ENCODE measurements at places on chromosomes 3 and 15. TPM values are rescaled to one million over a fixed set of nuclear protein-coding genes. Genes with fewer than 3 reads are reported as not detected.

The SPSB4 gene
- total RNA-seq: not detected

The GPR149 gene
- total RNA-seq: not detected

The XCR1 gene
- 0.04 TPM for total RNA-seq

The LRRN1 gene
- total RNA-seq: 0.44 TPM

The IRAK2 gene
- 6.0 TPM for total RNA-seq

The CPNE9 gene
- total RNA-seq: not detected

The RFX7 gene
- 15.1 TPM for total RNA-seq

The MYEF2 gene
- 0.56 TPM for total RNA-seq

The PROS1 gene
- total RNA-seq: 10.0 TPM

DNA sequence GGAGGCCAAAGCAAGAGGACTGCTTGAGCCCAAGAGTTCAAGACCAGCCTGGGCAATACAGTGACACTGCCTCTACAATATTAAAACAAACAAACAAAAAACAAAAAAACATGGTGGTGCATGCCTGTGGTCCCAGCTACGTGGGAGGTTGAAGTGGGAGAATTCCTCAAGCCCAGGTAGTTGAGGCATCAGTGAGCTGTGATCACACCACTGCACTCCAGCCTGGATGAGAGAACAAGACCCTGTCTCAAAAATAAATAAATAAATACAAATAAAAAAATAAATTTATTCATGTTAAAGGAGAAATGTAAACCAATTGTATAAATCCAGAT lies 200.6 kb downstream of the BCHE start:
- no peak for ATAC-seq

- ATAC-seq: no peak
Measured at GRCh38 chr3:72009851-72010443, 225.0 kb upstream of the PROK2 start.

- ATAC-seq: no peak
Measured at GRCh38 chr15:38406436-38406835, 47.5 kb upstream of the FAM98B start.

- no peak for ATAC-seq
Measured at GRCh38 chr3:43369404-43370292, 83.3 kb downstream of the SNRK start.

DNA sequence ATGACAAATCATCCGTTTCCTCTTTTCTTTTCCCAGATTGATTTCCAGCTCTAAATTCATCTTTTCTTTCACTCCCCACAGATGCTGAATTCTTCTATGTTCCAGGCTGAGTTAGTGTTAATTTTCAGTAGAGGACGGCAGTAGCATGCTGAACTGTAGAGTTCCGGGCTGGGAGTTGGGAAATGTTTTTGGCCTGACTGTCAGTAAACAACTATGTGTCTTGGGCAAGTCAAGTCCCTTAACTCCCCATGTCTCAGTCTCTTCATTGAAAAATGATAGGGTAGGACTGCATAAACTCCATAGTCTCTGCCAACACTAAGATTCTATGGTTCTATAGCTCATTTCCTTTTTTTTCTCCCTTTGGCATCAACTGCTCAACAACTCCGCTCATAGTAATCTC lies 333.9 kb downstream of the TIGIT start:
- ATAC-seq: no peak

- no peak for ATAC-seq
Measured at GRCh38 chr15:70469651-70470555, 293.5 kb downstream of the UACA start.

DNA sequence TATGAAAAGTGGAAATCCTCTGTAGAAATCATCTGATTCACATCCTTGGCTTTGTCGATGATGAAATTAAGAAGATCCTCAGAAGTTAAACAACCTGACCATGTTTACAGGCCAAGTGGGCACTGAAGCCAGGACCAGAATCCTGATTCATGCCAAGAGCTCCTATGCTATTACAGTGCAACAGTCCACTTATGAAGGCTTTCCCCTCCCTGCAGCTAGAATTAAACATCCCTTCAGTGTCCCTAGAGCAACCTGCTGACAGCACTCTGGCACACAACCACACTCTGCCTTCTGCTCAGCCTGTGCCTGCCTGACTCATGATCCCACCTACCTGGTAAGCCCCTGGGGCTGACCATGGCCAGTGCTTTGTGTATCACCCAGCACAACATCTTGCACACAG lies 33.8 kb downstream of the TXNRD3 start:
- no peak for ATAC-seq

GRCh38 chr3:27559835-27560234 lies 75.7 kb upstream of the SLC4A7 start:
- ATAC-seq: peak; percentile 71

GRCh38 chr3:149466192-149466591 lies 8.3 kb upstream of the TM4SF4 start:
- ATAC-seq: no peak

GRCh38 chr3:41972802-41973201 lies 10.9 kb upstream of the ULK4 start:
- ATAC-seq: no peak

DNA sequence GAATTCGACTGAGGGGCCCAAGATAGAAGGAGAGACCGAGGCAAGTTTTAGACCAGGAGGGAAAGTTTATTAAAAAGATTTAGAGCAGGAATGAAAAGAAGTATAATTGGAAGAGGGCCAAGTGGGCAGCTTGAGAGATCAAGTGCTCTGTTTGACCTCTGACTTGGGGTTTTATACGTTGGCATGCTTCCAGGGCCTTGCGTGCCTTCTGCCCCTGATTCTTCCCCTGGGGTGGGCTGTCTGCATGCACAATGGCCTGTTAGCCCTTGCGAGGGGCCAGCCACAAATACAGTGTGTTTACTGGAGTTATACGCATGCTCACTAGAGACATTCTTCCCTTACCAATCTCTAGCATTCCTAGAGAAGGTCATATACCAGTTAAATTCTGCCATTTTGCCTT lies 70.7 kb upstream of the LARS2 start:
- no peak for ATAC-seq

GRCh38 chr15:61037031-61037430 lies 192.1 kb downstream of the RORA start:
- no peak for ATAC-seq

- no peak for ATAC-seq
Measured at GRCh38 chr3:31927811-31928210, 53.3 kb downstream of the OSBPL10 start.

DNA sequence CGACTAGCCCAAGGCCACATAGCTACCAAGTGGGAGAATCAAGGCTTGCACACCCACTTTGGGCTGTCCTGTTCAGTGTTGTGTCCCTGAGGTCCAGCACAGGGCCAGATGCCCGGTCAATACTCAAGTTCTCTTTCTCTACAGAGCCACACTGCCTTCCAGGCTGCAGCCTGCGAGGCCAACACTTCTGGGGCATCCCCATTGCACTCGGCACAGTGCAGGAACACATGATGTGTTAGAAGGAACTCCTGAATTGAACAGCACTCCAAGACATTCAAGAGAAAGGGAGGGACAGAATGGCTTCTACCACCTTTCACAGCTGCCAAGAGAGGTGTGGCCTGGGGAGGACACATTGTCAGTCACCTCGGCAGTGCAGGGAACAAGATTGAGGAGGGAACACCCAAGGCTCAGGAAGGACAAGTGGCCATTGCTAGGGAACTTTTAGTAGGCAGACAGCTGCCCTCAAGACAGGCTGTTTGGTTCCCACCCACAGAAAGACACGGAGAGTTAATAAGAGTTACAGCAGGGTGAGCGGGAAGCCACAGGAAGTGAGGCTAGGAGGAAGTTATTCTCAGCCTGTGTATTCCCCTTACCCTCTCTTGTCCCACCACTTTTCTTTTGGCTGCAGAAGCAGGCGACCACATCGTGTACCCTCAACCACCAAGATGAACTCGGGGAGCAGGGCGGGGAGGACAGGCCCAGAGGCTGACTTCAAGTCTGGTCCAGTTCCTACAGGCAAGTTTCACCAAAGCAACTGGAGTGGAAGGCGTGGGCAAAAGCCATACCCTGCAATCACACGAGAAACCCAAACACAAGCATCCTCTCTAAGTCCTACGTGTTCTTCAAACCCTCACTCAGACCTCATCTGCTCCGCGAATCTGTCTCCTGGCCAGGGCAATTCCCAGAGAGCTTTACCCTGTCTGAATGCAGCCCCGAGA lies 69.4 kb downstream of the SRGAP3 start:
- peak; percentile 15 for ATAC-seq

DNA sequence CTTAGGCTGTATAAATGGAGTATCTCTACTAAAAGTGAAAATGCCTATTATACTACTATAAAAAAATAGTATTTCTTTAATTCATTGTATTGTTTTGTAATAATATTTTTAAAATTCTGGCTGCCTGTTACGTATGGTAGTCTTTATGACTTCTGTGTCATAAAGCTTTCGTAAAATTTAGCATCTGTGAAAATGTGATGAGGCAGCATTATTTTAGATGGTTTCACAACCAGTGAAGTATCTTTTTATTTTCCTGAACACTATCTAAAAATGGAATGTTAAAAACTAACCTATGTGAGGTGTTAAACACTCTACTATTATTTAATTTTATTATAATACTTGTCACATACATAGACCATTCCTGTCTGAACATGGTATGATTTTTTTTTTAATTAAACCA lies 46.2 kb downstream of the LRCH3 start:
- ATAC-seq: no peak

- ATAC-seq: no peak
Measured at GRCh38 chr3:68256635-68257223, 602.3 kb upstream of the SUCLG2 start.

DNA sequence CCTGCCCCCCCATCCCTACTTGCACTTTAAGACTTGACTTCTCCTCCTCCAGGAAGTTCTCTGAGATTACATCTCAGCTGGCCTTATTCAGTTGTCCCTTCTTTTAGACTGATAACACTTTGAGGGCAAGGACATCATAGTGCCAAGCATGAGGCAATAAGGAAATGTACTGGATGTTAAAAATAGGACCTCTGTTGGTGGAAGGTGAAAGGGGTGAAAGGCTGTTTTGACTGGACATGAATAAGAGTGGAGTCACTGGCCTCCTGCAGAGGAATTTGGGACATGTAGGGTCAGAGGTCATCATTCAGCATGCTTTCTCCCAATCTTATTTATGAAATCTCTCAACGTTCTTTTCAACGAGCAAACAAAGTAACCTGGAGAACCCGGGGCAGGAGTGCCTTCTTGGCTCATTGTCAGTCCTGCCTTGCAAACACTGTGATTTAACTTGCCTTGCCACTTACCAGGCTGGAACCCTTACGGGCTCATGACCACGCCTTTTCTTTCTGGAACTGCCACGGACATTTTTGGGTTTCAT lies 38.6 kb downstream of the TRIM71 start:
- no peak for ATAC-seq

DNA sequence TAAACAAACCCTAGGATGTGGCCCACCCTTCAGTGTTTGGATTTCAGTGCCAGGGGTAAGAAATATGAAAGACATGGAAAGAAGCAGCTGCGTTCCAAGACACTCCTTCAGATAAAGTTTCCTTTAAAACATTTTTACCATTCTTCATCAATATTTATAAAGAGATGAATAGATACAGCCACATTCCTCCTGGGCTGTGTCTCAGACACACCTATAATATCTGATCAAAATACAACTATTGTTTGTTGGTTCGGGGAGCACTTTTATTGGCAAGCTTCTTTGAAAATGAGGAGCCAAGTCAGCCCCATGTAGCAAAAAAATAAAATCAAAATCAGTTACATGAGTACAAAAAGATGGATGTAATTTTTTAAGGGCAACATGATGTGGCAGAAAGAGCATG lies 53.2 kb downstream of the RPL22L1 start:
- ATAC-seq: no peak

- peak; percentile 73 for ATAC-seq
Measured at GRCh38 chr15:31262901-31263671, 63.5 kb upstream of the KLF13 start.

DNA sequence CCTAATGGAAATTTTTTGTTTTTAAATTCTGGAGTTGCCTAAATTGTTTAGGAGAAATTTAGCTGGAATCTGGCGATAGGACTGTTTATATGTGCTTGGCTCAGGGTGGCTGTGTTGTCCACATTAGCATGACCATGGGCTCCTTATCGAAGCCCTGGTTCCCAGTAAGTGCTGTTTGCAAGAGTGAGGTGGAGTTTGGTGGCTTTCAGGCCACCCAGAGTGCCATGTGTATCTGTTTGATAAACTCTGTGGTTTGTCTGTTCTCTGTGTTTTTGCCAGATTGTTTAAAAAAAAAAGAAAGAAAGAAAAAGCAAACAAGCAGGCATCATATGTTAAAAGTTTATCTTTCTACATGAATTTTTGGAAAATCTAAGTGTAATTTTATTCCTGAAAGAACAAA lies 51.5 kb downstream of the PLCL2 start:
- no peak for ATAC-seq

GRCh38 chr3:9776896-9777693 lies 7.3 kb upstream of the CAMK1 start:
- no peak for ATAC-seq

GRCh38 chr3:28786446-28786845 lies 437.8 kb upstream of the AZI2 start:
- ATAC-seq: no peak

DNA sequence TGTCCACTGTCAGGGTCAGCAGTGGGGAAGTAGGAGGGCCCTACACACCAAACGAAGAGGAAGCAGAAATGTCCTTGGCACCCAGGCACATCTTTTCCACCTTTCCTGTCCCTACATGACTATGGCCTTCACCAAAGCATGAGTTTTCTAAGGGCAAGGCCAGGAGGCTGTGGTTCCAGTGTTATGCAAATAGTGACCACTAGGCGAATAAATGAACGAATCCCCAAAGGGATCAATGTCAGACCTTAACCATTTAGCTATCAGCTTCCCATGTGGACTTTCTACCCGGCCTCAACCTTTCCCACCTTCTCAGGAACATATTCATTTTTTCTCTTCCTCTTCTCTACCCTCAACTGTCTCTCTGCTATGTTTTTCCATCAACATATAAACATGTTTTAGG lies 63.1 kb downstream of the NTRK3 start:
- no peak for ATAC-seq

DNA sequence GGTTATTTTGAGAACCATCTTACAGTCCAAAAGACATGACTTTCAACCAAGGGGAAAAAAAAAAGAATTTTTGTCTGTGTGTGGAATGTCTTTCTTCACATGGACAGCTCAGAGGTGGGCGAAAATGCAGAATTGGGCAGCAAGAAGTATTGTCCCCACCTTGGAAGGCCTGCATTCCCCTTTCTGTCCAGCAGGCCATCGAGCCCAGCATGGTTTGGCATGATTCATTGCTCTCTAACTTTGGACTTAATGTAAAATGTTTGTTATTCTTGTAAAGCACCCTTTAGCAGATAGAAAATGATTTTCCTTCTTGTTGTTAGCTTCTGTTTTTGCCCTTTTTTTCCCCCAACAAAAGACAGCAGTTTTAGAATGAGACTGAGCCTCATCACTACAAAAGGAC lies 12.4 kb downstream of the MYO1E start:
- no peak for ATAC-seq

All from esophagus mucosa (tissue), 1 donor.